Activated CD4-positive, alpha-beta T cell treated with anti-CD3 and anti-CD28 coated beads, Interleukin-2, amount 10 ng/mL, durations not matched to agents 24 days and 14 days (primary cell): ENCODE measurements at places on chromosomes 16 and 17. TPM values are rescaled to one million over a fixed set of nuclear protein-coding genes. Genes with fewer than 3 reads are reported as not detected.
A peak's percentile ranks its signal among the peaks of the same experiment; 100 is the strongest.

GRCh38 chr16:797120-797420, 3.5 kb downstream of the GNG13 start:
- no peak overlapping the region for H3K27ac ChIP-seq
- peak; percentile 77 for DNase-seq
- peaks cover 2% of the 10 kb centered on the region for H3K4me1 ChIP-seq
- no peaks in the 10 kb centered on the region for H3K27me3 ChIP-seq
- H3K36me3 ChIP-seq, result peaks cover 4% of the 10 kb centered on the region

DNA sequence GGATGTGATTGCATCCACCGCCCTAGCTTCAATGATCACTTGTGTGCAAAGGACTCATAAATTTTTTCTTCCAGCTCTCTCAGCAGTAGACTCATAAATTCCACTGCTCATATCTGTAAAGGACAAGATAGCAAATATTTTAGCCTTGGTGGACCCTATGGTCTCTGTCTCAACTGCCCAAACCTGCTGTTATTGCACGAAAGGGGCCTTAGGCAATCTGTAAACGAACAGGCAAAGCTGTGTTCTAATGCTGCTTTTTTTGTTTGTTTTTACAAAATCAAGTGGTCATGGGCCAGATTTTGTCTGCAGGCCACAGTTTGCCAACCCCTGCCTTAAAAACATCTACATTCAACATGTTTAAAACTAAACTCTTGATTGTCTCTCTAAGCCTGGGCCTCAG, 34.1 kb downstream of the FAM20A start:
- no peak overlapping the region for H3K27ac ChIP-seq
- DNase-seq, result no peak
- H3K4me3 ChIP-seq, result no peak overlapping the region
- H3K4me1 ChIP-seq, result no peaks in the 10 kb centered on the region

DNA sequence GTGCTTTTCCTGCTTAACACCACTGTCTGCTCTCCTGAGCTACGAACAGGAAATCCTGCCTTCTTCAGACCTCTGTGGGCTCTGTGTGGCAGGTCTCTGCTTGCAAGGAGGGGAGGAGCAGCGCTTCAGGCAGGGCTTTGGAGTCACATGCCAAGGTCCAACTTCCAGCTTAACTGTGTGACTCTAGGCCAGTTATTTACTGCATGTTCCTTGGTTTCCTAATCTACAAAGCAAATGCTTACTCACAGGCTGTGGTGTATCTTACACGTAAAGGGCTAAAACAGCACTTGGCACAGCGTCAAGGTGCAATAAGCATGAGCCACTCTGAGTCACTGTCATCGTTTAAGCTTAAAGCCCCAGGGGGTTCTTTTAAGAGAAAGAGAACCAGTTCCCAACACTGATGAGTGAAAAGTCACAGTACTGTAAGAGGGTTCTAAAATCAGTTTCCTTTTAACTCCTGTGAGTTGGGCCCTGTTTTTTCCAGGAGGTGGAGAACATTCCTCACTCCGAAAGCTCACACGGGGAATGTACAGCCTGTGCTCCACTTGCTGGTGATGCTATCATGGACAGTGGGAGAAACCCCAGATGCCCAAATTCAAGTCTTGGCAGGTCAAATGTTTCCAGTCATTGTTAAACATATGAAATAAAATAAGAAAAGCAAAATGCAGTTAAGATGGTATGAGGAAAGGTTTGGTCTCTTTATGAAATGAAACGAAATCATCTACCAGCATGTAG, 54.1 kb upstream of the BCAR1 start:
- H3K36me3 ChIP-seq, result peaks cover 29% of the 10 kb centered on the region
- peak overlapping the region; percentile 70 for H3K27ac ChIP-seq
- H3K4me1 ChIP-seq, result peaks cover 19% of the 10 kb centered on the region
- no peak overlapping the region for H3K4me3 ChIP-seq
- DNase-seq, result peak; percentile 75

GRCh38 chr16:50285406-50286003, 19.2 kb downstream of the ADCY7 start:
- no peak overlapping the region for H3K4me3 ChIP-seq
- no peaks in the 10 kb centered on the region for H3K27me3 ChIP-seq
- H3K27ac ChIP-seq, result no peak overlapping the region
- peaks cover 40% of the 10 kb centered on the region for H3K36me3 ChIP-seq
- H3K4me1 ChIP-seq, result peaks cover 37% of the 10 kb centered on the region

DNA sequence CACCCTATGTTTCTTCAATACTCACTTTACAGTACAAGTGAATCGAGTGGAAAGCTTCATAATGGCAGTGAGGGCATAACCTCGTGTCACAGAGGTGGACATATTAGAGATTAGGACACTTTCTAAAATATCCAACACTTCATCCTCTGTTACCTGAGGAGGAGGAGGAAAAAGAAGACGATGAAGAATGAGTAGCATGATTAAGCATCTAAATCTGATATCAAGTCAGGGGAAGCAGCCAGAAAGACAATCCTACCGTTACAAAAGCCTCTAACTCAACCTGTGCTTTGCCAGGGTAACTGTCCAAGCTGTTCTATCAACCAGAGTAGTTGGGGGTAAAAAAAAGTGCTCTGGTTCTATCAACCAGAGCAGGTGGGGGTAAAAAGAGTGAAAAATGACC, 23.7 kb upstream of the PHLPP2 start:
- H3K27ac ChIP-seq, result no peak overlapping the region
- DNase-seq, result no peak
- H3K27me3 ChIP-seq, result no peaks in the 10 kb centered on the region
- H3K4me1 ChIP-seq, result peaks cover 4% of the 10 kb centered on the region

DNA sequence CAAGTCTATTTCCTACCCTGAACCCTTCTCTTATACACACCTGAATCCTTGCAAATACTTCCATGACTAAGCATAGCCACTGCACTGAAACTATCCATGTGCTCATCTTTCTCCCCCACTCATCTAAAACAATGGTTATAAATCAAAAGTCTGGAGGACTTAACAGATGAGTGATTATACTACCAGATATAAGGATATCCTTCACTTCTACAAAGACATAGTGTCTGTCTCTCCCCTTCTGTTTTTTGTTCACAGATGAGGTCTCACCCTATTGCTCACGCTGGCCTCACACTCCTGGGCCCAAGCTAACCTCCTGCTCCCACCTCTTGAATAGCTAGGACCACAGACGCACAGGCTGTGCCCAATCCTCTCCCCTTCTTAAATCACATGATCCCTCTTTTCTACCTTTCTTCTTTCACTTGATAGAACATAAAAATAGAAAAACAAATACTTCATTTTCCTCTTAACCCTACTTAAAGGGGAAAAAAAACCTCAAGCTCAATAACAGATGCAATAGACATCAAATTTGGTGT, 19.2 kb downstream of the CEP112 start:
- no peaks in the 10 kb centered on the region for H3K36me3 ChIP-seq
- H3K4me1 ChIP-seq, result no peaks in the 10 kb centered on the region
- no peak overlapping the region for H3K4me3 ChIP-seq
- no peak for DNase-seq
- H3K27me3 ChIP-seq, result peaks cover 10% of the 10 kb centered on the region
- no peak overlapping the region for H3K27ac ChIP-seq

DNA sequence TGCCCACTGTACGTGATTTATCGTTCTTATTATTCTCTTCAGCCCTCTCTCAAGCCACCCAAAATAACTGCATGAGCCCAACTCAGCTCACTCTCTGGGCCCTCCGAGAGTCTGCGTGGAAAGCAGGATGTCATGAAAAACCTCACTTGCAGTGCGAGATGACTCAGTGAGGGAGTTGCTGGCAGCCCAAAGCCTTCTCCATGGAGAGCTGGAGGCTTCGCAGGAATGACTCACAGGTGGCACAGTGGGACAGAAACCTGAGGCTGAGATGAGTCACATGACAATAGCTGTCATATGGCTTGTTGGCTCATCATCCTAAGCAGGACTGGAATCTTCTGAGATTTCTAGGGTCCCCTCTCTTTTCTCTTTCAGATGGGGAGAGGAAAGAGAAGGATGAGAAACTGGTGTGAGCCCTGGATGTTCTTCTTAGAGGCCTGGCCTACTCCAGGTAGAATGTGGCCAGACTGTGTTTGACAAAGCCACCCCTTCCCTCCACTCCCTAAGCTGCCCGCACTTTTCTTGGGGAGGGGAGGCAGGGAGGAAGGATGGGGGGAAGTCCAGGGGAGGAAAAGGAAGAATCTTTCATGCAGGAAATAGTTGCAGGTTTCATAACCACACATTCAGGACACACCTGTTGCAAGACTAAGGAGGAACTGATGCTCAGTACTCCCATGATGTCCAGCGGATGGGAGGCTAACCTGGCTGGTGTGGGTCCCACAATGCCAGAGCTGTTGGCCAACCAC, 160.6 kb upstream of the RPL38 start:
- H3K36me3 ChIP-seq, result no peaks in the 10 kb centered on the region
- DNase-seq, result peak; percentile 58
- peaks cover 6% of the 10 kb centered on the region for H3K4me1 ChIP-seq

- no peak overlapping the region for H3K27ac ChIP-seq
- H3K4me1 ChIP-seq, result no peaks in the 10 kb centered on the region
- H3K4me3 ChIP-seq, result no peak overlapping the region
- no peaks in the 10 kb centered on the region for H3K36me3 ChIP-seq
- H3K27me3 ChIP-seq, result no peaks in the 10 kb centered on the region
These were observed 238.9 kb downstream of the TOX3 start for GRCh38 chr16:52308051-52308450.

GRCh38 chr16:83473926-83474650, 333.7 kb upstream of the HSBP1 start:
- no peaks in the 10 kb centered on the region for H3K36me3 ChIP-seq
- no peaks in the 10 kb centered on the region for H3K4me1 ChIP-seq
- H3K4me3 ChIP-seq, result no peak overlapping the region
- no peak overlapping the region for H3K27ac ChIP-seq

DNA sequence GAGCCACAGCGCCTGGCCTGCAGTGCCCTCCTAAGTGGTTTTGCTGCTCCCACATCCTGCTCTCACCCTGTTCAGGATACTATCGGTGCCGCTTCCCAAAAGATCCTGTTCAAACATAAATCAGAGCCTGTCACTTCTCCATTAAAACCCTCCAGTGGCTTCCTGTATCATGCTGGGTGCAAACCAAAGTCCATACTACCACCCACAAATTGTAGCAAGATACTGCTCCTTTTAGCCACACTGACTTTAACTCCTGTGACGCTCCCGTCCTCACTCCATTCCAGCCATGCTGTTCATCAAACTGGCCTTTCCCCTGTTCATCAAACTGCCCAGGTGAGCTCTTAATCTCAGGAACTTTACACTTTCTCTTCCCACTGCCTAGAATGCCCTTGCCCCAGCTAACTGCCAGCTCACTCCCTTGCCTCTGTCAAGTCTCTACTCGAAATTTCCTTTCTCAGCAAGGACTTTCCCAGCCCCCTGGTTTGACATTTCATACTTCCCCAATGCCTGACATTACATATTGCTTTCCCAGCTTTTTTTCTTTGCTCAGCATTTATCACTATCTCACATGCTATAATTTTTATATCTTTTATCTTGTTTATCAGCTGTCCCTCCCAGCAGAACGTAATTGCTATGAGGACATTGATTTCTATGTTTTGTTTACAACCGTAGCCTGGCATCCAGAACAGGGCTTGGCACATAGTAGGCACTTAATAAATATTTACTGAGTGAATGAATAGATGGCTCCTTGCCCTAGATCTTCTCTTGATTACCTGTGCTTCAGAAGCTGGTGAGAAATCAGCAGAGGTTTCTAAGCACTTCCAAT, 44.3 kb upstream of the SMURF2 start:
- no peak overlapping the region for H3K27ac ChIP-seq
- DNase-seq, result no peak
- H3K36me3 ChIP-seq, result no peaks in the 10 kb centered on the region

- no peak for DNase-seq
- H3K4me3 ChIP-seq, result no peak overlapping the region
- peaks cover 6% of the 10 kb centered on the region for H3K27me3 ChIP-seq
- H3K36me3 ChIP-seq, result no peaks in the 10 kb centered on the region
- H3K27ac ChIP-seq, result peak overlapping the region; percentile 54
These were observed 23.9 kb downstream of the DNAI2 start for GRCh38 chr17:74297941-74298340.

DNA sequence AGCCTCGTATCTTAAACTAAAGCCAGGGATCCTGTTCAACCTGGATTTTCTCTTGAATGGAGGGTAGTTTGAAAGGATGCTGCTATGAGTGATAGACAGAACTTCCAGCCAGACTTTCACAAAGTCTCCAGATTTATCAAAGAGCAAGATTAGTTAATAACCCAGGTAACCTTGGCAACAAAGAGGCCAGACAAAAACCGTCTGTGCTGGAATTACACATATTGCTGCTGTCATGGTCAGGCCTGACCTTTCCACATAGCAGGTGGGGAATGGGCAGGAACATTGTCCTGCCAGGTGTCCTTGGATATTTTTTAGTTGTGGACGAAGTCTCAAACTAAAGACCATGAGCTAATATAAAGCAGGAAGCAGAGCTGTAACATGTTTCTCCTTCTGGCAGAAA, 52.5 kb downstream of the HLF start:
- H3K27ac ChIP-seq, result no peak overlapping the region
- H3K27me3 ChIP-seq, result peaks cover 2% of the 10 kb centered on the region
- peaks cover 15% of the 10 kb centered on the region for H3K4me1 ChIP-seq
- H3K36me3 ChIP-seq, result no peaks in the 10 kb centered on the region

GRCh38 chr16:86632944-86633343, 54.6 kb downstream of the FOXL1 start:
- no peak overlapping the region for H3K4me3 ChIP-seq
- H3K27ac ChIP-seq, result no peak overlapping the region
- H3K27me3 ChIP-seq, result peaks cover 8% of the 10 kb centered on the region
- H3K4me1 ChIP-seq, result peaks cover 9% of the 10 kb centered on the region
- no peak for DNase-seq

DNA sequence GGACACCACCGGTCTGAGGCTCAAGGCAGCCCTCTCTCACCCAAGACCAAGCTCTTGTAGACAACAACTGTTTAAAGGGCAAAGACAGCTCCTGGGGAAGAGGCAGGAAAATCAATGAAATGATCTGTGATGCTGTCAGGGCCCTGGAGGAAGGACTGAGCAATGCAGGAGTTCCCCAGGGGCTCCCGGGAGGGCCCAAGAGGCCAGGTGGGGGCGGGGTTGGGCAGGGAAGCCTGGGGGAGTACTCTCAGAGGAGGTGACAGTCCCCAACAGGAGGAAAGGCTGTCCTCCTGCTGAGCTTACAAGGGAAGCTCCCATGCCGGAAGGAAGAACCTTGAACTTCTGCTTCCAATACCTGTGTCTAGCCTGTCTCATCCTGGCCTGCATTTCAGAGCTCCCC, 8.3 kb upstream of the NOS2 start:
- peak; percentile 66 for DNase-seq
- H3K36me3 ChIP-seq, result peaks cover 1% of the 10 kb centered on the region
- no peaks in the 10 kb centered on the region for H3K27me3 ChIP-seq
- peaks cover 53% of the 10 kb centered on the region for H3K4me1 ChIP-seq
- peak overlapping the region; percentile 70 for H3K4me3 ChIP-seq
- H3K27ac ChIP-seq, result peak overlapping the region; percentile 91

GRCh38 chr17:951325-952132, 28.0 kb downstream of the NXN start:
- H3K27me3 ChIP-seq, result peaks cover 11% of the 10 kb centered on the region
- no peak overlapping the region for H3K4me3 ChIP-seq
- DNase-seq, result no peak
- H3K36me3 ChIP-seq, result no peaks in the 10 kb centered on the region
- H3K4me1 ChIP-seq, result no peaks in the 10 kb centered on the region

Gene CNTROB
- 52.4 and 54.5 TPM in 2 replicates for total RNA-seq

Gene SPATA32
- total RNA-seq, result 0.28 and 0.40 TPM in 2 replicates

Gene ZMYND15
- not detected in 2 replicates for total RNA-seq
